Naive thymus-derived CD8-positive, alpha-beta T cell (primary cell): ENCODE measurements at places on chromosomes 2 and 18. TPM values are rescaled to one million over a fixed set of nuclear protein-coding genes. Genes with fewer than 3 reads are reported as not detected.

Gene MDH1B
- total RNA-seq, result 0.30 TPM

Gene ABCG8
- total RNA-seq, result not detected

Gene VSNL1
- total RNA-seq, result not detected

DNA sequence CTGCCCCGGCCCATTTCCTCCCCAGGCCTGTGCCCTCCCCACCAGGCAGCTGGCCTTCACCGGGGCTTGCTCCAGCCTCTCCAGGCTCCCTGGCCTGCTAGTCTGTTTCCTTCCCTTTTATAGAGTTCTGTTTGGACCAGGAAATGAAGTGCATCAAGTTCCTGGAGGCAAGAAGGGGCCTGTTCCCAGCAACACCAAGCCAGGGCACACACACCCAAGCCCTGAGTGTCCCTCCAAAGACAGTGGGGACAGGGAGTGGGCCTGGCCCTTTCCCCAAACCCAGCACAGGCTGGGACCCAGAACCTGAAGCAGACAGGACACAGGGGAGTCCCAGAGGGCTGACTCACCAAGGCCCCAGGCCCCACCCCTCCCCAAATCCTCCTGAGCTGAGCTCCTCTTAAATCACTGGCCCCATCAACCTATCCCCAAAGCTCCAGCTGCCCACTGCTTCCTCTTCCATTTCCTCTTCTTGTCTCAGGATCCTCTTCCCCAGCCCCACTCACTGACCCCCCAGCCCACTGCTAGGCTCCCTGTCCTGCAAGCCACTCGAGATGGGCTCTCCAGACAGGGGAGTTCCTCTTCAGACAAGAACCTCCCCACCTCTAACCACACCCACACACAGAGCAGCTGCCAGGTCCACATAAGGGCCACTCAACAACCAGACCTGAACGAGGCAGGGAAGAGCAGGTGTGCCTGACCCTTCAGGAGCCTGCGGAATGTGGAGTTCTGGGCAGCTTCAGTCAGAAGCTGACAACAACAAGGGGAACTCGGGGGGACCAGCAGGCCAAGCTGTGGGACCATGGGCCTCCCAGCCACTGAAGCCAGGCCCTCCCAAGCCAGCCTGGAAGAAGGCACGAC is 74.2 kb downstream of the TNS1 start:
- no peak overlapping the region for H3K4me3 ChIP-seq
- peaks cover 16% of the 10 kb centered on the region for H3K27me3 ChIP-seq
- no peaks in the 10 kb centered on the region for H3K4me1 ChIP-seq
- H3K36me3 ChIP-seq, result no peaks in the 10 kb centered on the region

DNA sequence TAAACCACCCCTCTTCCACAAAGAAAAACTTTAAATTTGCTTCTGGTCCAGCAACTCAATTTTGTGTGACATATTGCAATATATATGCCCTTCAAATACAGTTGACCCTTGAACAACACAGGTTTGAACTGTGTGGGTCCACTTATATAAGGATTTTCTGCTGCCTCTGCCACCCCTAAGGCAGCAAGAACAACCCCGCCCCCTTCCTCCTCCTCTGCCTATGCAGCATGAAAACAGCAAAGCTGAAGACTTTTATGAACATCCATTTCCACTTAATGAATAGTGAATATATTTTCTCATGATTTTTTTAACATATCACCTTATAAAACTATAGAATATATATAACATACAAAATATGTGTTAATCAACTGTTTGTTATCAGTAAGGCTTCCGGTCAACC is 58.3 kb downstream of the EML4 start:
- peak overlapping the region; percentile 28 for H3K27ac ChIP-seq
- peaks cover 26% of the 10 kb centered on the region for H3K36me3 ChIP-seq
- no peak for DNase-seq
- H3K27me3 ChIP-seq, result no peaks in the 10 kb centered on the region
- peak overlapping the region; percentile 18 for H3K4me3 ChIP-seq
- H3K4me1 ChIP-seq, result peaks cover 83% of the 10 kb centered on the region

GRCh38 chr18:48238636-48239035 is 170.5 kb downstream of the ZBTB7C start:
- DNase-seq, result no peak
- H3K4me3 ChIP-seq, result no peak overlapping the region
- H3K27ac ChIP-seq, result no peak overlapping the region

DNA sequence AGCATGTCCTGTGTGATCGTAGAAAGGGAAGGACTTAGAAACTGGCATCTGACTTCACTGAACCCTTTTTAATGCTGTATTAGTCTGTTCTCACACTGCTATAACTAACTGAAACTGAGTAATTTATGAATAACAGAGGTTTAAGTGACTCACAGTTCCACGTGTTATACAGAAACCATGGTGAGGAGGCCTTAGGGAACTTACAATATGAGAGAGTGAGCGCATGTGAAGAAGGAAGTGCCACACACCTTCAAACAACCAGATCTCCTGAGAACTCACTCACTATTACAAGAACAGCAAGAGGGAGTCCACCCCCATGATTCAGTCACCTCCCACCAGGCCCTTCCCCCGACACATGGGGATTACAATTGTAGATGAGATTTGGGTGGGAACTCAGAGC is 811.3 kb downstream of the CPS1 start:
- DNase-seq, result no peak
- no peak overlapping the region for H3K4me3 ChIP-seq
- no peaks in the 10 kb centered on the region for H3K27me3 ChIP-seq
